Esophagus muscularis mucosa (tissue), 4 donors: ENCODE measurements at places on chromosomes 1 and 21. TPM values are rescaled to one million over a fixed set of nuclear protein-coding genes. Genes with fewer than 3 reads are reported as not detected.
A peak's percentile ranks its signal among the peaks of the same experiment; 100 is the strongest.

DNA sequence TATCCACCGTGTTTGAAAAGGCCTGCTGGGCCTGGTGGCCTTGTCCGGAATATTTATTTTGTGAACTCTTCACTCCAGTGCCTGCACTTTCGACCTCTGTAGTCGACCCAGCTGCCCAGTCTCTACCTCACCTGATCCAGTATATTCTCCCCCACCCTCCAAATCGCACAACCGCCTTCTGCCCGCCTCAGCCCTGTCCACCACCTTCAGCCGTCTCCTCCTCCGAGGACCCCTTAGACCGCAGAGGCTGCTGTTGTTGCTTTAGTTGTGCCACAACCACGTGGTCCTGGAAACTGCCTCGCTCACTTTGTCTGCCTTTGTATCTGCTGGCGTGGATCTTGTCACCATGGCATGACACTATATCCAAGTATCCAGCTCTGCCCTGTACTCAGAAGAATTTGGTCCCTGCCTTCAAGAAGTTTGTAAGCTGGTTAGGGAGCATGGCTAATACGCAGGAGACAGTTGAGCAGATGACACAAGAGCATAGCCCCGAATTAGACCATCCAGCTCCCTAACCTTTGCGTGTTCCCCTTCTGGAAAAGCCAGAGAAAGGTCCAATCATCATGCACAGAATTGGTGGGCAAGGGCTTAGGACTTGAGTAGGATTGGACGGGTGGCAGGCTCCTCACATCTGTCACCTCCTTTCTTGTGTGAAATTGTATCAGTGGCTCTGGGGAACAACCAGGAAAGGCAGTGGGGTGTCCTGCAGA lies 1.5 kb downstream of the PHGDH start:
- peak; percentile 91 for DNase-seq

SERPINC1 gene
- total RNA-seq: not detected

TP73 gene
- total RNA-seq: not detected

SV2A gene
- 8.6 TPM for total RNA-seq

NFIA gene
- 134 TPM for total RNA-seq

TMPRSS2 gene
- not detected for total RNA-seq
